ENCODE measurements at places on chromosomes 13 and 19.

DNA sequence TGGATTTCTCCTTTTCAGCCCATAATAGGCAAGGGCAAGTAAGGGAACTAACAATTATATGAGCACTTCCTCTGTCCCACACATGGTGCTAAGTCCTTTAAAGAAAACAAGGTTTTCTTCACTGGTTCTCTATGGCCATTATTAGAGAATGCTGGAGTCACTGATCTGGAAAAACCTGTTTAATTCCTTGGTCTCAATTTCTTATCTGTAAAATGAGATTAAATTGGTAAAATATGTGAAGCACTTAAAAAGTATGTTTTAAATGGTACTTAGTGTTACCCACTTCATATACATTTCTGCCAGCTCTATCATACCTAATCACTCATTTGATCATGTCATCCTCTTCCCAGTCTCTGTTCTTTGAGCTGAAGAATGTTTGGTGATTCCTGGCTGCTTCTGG is 39.4 kb downstream of the LRCH1 start:
- no peak for DNase-seq

GRCh38 chr13:113907635-113908617 is 44.0 kb upstream of the GAS6 start:
- no peak for DNase-seq

DNA sequence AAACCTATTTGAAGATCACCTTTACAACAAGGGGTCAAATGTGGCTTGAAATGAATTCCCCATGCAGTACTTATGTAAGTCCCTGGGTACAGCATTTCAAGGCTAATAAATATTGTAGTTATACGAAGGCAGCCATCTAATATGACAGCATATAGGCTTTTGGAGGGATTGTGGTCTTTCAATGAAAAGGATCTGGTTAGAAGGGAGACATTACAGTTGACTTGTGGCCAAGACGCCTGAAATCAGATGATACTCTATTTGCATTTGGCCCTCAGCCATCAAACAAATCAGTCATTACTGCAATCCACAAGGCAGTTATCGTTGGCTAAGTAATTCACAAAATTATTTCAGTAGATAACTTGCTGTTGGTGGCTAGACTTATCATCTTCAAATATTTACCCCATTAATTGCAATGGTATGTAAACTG is 242.7 kb downstream of the DCLK1 start:
- peak; percentile 3 for DNase-seq

GRCh38 chr19:11473725-11474124 is 7.1 kb downstream of the ELAVL3 start:
- DNase-seq, result no peak

DNA sequence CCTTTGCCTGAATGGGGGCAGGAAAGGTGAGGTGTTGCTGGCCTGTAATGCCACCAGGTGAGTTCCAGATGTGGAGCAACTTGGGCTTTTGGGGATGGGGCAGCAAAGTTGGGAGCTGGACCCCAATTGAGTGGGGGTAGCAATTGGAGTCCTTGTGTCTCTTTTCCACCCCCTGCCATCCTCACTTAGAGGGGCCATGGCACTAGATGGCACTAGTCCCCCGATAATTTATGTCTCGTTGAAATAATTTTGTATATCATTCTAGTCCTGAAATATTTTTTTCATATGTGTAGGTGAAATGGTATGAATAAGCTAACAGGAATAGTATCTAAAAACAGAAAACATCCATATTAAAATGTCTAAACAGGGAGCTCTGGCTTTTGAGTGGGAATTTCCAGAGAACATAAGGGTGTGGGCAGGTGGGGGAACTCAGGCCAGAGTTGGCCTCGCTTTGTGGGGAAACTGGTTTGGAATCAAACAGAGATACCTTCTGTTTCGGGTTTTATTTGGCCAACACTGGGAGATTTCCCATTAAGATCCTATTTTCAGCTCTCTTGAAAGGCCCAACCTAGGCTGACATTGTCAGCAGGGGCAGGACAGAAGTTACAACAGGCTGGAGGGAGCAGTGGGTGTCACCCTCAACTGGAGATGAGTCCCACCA is 3.4 kb downstream of the ZNF576 start:
- no peak for DNase-seq

- no peak for DNase-seq
Observed at GRCh38 chr19:38093587-38093986, 130.4 kb downstream of the DPF1 start.

- no peak for DNase-seq
Observed at GRCh38 chr13:50682002-50682401, 161.5 kb downstream of the DLEU7 start.

- DNase-seq, result no peak
Observed at GRCh38 chr13:46728777-46729176, 68.2 kb downstream of the ESD start.
